ENCODE measurements at places on chromosomes 6 and 20.

GRCh38 chr6:40472353-40472752 lies 114.8 kb downstream of the LRFN2 start:
- no peak for DNase-seq

DNA sequence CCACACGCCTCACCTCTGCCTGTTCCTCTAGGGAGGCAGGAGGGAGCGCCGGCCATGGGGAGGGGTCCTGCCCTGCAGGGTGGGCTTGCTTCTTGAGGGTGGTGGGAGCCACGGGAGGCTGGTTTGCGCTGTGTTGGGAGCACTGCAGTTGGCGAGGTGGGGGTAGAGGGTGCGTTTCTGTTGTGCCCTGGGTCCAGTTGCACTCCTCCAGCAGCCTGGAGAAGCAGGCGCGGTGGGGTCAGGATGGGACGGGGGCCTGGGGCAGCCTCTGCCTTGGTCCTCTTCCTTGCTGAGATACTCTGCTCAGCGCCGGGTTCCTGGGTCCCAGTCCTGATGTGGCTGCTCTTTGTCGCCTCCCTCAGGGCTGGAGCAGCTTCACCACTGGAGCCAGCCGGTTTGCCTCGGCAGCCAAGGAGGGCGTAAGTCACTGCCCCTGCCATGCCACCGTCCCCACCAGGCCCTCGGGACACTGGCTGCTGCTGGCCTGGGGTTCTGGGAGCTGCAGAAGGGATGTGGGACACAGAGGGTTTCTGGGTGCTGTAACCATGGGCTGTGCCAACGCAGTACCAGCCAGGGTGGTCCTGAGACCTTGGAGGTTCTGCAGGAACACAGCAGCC lies 8.4 kb downstream of the ARFGAP1 start:
- no peak for DNase-seq

GRCh38 chr6:22506496-22506895 lies 62.9 kb upstream of the HDGFL1 start:
- DNase-seq, result no peak

DNA sequence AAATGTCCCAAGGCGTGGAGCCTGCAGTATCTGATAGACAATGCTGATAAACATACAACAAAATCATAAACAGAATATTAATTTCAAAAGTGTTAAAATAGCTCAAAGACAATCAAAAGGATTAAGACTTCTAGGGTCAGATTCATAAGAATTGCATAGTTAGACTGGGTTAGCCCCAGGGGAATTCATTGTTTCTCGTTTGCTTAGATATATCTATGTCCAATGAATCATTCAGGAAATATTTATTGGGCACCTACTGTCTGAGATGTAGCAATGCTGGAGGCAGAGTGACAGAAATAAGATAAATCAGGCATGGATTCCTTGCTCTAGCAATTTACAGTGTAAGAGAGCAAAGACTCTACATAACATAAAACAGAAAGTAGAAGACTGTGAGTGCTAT lies 124.4 kb upstream of the PRL start:
- peak; percentile 26 for DNase-seq

- no peak for DNase-seq
Measured at GRCh38 chr6:37695273-37695672, 2.4 kb downstream of the MDGA1 start.

DNA sequence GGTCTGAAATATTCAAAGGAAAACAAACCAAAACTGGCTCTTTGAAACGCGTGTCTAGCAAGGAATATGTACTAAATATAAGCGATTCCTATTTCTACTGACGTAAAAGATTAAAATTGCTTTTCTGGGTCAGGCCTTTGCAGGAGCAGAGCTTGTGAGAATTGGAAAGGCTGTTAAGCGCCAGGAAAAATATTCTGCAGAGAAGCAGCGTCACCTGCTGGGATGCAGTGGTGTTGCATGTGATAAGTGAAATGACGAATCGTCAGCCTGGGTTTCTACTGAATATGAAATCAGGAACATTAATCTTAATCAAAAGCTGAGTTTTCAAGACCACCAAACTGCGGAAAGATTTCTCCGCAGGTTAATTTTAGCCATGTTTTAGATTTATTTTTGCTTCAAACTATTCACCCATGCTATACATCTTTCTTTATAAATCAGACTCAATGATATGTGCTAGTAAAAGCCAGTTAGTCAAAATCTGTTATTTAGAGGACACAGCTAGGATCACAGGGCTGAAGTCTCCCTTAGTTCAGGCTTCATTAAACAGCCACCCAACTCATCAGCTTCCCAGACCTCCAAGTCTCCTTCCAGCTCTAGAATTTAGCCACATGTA lies 67.4 kb downstream of the ALDH8A1 start:
- peak; percentile 66 for DNase-seq

- peak; percentile 20 for DNase-seq
Measured at GRCh38 chr20:63495741-63496595, 2.9 kb downstream of the EEF1A2 start.

GRCh38 chr6:166603043-166603690 lies 16.7 kb upstream of the RAMACL start:
- no peak for DNase-seq

DNA sequence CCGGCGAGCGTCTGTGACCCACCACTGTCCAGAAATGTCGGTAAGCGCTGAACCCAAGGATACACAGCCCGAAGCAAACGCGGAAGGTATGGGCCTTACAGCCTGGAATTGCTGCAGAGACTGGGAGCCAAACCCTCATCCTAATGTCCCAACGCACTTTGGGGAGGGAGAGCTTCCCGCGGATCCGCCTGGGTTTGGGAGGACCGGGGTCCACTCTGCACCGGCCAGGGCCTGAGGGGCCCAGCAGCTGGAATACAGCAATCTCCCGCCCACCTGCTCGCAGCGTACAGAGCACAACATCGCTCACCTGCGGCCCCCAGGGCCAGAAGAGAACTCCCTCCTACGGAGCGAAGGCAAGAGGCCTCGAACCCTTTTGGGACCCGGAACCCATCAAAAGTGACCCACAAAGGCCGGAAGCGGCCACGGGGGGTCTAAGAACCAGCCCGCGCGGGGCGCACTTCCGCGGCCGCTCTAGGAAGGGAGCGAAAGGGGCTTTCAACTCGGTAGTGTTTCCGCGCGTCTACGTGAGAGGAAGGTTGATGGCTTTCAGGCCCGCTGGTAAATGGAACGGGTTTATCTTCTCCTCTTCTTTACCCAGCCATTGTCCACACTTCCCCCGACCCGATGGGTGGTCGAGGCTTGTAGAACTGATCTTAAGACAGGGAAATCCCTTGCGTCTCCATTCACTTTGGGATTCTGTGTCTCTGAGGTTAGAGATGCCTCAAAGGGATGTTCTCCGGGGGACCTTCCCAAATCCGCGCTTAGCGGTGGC lies at the start of gene ZSCAN12:
ZSCAN12 (minus strand) TSS at position 398 of the 772 bp plus-strand sequence. CDS start 1,342 bp downstream, outside the sequence.
- peak; percentile 86 for DNase-seq

GRCh38 chr20:51424270-51425117 lies 118.0 kb downstream of the NFATC2 start:
- peak; percentile 41 for DNase-seq

GRCh38 chr6:54085047-54085446 lies 26.2 kb upstream of the MLIP start:
- DNase-seq, result no peak

DNA sequence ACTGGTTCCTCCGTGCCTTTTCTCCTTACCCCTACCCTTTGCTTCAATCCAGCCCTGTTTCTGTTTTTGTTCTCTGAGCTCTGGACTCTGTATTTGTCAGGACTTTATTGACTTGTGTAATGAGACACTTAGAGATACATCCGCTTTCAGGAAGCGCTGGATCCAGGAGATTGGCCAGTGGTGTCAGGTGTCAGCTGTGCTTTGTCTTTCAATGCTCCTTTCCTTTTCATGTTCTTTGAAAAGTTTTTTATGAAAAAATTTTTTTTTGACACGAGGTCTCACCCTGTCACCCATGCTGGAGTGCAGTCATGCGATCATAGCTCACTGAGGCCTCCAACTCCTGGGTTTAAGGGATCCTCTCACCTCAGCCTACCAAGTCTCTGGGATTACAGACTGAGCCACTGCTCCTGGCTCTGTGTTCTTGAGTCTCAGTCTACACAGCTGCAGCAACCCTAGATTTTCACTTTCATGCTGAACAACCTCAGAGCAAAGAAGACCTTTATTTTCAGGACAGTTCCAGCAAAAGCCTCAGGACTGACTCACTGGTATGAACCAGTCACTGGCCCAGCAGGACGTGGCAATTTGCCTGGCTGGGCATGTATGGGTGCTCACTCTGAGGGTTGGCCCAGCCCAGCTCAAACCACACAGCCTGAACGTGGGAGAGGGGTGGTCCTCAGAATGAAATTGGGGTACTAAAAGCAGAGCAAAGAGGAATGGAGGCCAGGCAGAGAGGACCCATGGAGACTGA lies 108.5 kb downstream of the DHX35 start:
- no peak for DNase-seq

- no peak for DNase-seq
Measured at GRCh38 chr6:130644175-130644574, 183.0 kb upstream of the SMLR1 start.

DNA sequence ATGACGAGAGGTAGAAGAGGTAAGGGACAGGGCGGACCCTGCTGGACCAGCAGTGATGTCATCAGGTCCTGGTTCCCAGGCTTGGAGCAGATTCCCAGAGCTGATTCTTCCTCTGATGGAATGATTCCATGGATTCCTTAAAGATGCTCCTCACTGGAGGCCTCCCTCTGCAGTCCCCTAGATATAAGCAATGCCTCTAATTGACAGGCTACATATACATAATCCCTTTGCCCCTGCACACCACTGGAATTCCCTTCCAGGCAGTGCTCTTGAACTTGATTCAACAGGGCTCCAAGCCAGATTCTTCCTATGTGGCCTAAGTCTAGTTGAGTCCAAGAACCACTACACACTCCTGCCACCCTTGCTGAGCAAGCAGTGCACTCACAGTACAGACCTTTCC lies 52.3 kb upstream of the L3MBTL3 start:
- DNase-seq, result no peak

GRCh38 chr6:28000351-28001045 lies 43.5 kb downstream of the OR2B6 start:
- no peak for DNase-seq

DNA sequence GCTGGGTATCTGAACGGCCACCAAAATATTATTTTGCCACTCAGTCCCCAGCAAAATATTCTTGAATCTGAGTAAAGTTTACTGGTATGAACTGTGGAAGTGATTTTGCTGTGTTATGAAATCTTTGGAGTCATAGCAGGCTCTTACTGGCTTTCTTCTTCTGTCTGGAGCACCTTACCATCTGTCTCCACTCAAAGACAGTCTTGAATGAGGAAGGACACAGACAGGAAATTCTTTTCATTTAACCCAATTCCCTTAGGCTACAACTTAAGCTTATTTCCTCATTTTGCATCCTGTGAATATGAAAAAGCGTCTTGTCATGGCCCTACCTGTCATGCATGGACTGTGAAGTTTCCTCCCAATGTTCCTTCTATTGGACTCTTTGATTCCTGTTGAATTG lies 24.7 kb downstream of the FNDC1 start:
- no peak for DNase-seq

GRCh38 chr6:123895346-123895745 lies 91.7 kb downstream of the NKAIN2 start:
- DNase-seq, result peak; percentile 9

- no peak for DNase-seq
Measured at GRCh38 chr20:35626386-35627001, 10.9 kb downstream of the SPAG4 start.

- peak; percentile 21 for DNase-seq
Measured at GRCh38 chr6:138107078-138107751, at the start of gene PERP. PERP (minus strand) TSS chr6:138107419; CDS start chr6:138107340, 79 bp downstream.

DNA sequence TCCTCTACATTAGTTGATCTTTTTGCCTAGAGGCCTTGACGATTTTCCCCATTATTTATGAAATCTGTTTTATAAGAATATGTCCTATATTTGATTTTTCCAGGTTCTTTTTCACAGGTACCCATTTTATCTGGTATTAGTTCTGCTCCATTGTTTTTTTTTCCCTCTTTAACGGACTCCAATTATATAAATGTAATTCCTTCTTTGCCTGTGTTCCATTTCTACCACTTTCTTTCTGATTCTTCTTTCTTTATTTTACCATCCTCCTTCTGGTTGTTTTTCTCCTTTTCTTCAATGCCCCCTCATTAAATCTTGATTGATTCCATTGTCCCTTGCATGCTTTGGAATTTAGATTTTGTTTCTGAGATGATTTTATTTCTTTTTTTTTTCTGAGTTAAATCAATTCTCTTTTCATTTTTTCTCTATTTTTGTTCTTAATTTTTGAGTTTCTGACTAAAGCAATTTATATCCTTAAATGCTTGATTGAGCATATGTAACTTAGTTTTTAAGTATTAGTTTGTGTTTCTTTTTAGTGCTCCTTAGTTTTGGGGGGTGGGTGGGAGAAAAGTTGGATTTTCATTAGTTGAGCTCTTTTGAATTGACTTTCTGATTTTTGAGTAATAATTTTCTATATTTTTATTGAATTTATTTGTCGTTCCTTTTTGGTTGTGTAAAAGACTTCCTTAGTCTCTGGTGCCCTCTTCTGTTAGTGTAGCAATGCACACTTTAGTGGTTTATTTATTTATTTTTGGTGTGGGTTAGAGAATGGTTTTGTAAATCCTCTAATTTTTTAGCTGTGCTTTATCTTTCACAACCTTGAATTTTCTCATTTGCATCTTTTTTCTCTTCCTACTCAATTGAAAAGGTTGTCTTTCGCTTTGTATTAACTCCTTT lies 140.8 kb downstream of the FARS2 start:
- peak; percentile 27 for DNase-seq

GRCh38 chr6:30841644-30842504 lies 42.4 kb upstream of the DDR1 start:
- DNase-seq, result peak; percentile 100

- DNase-seq, result peak; percentile 61
Measured at GRCh38 chr6:144722154-144722737, 437.1 kb downstream of the UTRN start.

DNA sequence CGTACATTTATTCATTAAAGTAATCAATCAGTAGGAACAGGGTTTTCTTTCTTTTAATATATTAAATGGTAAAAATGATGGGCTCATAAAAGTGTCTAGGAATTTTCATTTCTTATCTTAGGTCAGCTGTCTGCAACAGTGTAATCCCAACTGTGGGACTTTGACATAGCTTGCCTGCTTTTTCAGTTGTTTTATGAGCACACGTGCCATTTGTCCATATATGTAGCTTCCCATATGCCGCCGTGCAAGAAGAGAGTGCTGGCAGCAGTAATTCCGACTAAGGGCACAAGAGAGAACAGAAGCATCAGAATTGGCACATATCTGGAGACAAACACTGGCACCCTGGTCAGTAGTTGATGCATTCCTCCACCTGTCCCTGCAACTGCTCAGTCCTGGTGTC lies 20.9 kb upstream of the EEF1E1 start:
- DNase-seq, result no peak

- DNase-seq, result no peak
Measured at GRCh38 chr6:20879121-20879520, 344.9 kb downstream of the CDKAL1 start.

DNA sequence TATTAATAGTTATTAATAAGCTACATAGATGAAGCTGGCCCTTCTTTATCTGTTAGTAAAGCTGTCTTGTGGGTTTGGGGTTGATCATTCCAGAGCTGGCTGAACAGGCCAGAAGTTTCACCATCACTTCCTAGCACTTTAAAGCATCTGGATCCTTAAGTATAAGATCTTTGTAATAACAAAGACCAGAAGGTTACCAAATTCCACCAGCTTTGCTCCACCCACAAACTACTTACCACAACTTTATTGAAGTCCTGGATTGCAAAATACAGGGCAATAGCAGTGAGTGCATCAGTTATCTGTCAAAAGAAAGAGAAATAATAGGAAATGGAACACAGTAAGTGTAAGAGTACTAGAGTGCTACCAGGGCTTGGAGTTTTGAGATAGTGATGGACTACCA lies 33.0 kb downstream of the PIGU start:
- peak; percentile 98 for DNase-seq

GRCh38 chr6:157227202-157228166 lies 95.8 kb downstream of the TMEM242 start:
- no peak for DNase-seq

GRCh38 chr6:123811378-123811777 lies 7.7 kb downstream of the NKAIN2 start:
- DNase-seq, result no peak
